Activated T-cell treated with anti-CD3 and anti-CD28 coated beads, Interleukin-2, amount 50 U/mL, for 4 hours (primary cell): ENCODE measurements at places on chromosomes 1 and 21. TPM values are rescaled to one million over a fixed set of nuclear protein-coding genes. Genes with fewer than 3 reads are reported as not detected.

SHE gene
- 0.03 TPM for total RNA-seq

ELF3 gene
- 0.87 TPM for total RNA-seq

SESN2 gene
- total RNA-seq, result 21.4 TPM

CSF3R gene
- not detected for total RNA-seq

HSD3B1 gene
- total RNA-seq, result not detected

CDC7 gene
- 11.1 TPM for total RNA-seq

HTR1D gene
- total RNA-seq, result not detected

LY9 gene
- 21.4 TPM for total RNA-seq

PGBD5 gene
- total RNA-seq, result 0.08 TPM

OVAAL gene
- total RNA-seq, result not detected

PLA2G2D gene
- not detected for total RNA-seq
